ENCODE measurements at places on chromosomes 2 and 18.

DNA sequence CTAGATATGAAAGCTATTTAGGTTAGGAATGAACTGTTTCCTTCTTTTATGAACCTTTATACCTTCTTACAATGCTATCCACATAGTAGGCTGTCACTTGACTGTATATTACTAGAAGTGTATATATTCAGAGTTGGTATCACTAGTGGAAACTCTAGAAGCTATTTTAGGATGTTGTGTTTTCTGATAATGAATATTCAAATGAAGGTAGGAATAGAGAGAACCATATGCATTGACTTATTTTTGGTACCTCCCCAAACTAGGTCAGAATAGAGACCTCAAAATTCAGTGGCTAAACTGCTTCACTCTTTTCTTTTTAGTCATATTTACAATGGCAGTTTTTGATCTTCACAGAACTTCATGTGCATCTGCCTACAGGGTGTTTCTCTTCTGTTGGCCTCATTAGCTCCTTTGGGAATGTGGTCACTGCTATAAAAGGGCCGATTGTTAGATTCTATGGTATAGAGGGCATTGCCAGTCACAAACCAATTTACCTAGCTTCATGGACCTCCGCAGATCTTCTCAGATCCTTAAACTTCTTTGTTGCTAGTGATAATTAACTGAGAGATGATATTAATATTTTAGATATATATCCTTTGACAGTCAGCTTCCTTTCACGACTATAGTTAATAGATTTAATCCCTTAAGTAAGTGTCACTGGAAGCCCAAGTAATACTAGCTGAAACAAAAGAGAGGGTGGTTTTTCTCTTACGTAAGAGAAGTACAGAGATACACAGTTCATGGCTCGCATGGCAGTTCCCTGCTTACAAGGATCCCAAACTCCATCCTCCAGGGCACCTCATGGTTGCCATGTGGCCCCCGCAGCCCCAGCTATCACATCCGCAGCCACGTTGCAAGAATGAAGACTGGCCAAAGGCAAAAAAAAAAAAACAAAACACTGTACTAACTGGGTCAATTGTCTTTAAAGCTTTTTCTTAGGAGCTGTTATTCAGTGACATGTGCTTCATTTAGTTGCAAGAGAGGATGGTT lies 61.0 kb downstream of the TSPYL6 start:
- no peak for DNase-seq

GRCh38 chr2:7812231-7812995 lies 869.4 kb upstream of the ID2 start:
- DNase-seq: peak; percentile 80

GRCh38 chr18:30886998-30887397 lies 155.5 kb downstream of the DSC3 start:
- no peak for DNase-seq

GRCh38 chr2:233967164-233967563 lies 50.0 kb downstream of the TRPM8 start:
- no peak for DNase-seq

GRCh38 chr18:62525608-62526007 lies 2.8 kb downstream of the ZCCHC2 start:
- no peak for DNase-seq

- no peak for DNase-seq
Observed at GRCh38 chr18:33579349-33580215, 1.6 kb downstream of the ASXL3 start.

- DNase-seq: no peak
Observed at GRCh38 chr2:198757069-198757468, 700.7 kb downstream of the SATB2 start.

- peak; percentile 21 for DNase-seq
Observed at GRCh38 chr2:196376984-196377877, 205.9 kb upstream of the STK17B start.

GRCh38 chr2:129733041-129733440 lies 246.4 kb upstream of the RAB6C start:
- DNase-seq: no peak

- no peak for DNase-seq
Observed at GRCh38 chr2:73259704-73260337, 24.5 kb downstream of the FBXO41 start.

GRCh38 chr2:191155608-191156071 lies 4.8 kb upstream of the STAT4 start:
- DNase-seq: peak; percentile 30

DNA sequence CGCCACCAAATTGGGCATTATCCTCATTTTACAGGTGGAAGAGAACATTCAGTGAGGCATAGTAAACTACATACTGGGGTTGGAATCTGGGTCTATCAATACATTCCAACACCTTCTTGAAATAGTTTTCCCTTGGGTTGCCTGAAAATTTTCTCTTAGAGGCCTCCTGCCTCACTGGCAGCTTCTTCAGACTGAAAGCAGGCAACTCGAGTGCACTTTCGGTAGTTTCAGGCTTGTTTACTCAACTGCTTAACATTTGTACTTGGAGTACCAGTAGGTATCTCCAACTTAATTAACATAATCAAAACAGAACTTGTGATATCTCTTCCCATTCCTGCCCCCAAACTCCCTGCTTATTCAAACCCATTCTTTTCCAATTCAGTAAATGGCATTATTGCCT lies 36.2 kb upstream of the C2orf74 start:
- no peak for DNase-seq

GRCh38 chr2:50315336-50315735 lies 716.6 kb downstream of the NRXN1 start:
- DNase-seq: no peak

DNA sequence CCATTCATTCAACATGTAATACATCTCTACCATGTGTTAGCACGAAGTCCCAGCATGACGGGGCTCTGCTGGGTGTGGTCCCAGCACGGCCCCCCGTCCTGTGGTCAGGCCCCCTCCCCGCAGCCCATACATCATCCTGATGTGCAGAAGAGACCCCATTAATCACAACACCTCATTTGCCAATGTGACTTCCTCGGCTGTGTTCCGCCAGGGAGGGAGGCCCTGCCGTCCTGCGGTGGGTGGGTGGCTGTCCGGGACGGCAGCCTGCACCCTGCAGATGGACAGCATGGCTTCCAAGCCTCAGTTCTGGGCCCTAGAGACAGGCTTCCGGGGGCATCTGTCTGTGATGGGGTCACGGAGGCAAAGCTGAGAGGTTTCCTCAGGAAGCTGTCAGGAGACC lies 254.0 kb downstream of the CYP26B1 start:
- no peak for DNase-seq

DNA sequence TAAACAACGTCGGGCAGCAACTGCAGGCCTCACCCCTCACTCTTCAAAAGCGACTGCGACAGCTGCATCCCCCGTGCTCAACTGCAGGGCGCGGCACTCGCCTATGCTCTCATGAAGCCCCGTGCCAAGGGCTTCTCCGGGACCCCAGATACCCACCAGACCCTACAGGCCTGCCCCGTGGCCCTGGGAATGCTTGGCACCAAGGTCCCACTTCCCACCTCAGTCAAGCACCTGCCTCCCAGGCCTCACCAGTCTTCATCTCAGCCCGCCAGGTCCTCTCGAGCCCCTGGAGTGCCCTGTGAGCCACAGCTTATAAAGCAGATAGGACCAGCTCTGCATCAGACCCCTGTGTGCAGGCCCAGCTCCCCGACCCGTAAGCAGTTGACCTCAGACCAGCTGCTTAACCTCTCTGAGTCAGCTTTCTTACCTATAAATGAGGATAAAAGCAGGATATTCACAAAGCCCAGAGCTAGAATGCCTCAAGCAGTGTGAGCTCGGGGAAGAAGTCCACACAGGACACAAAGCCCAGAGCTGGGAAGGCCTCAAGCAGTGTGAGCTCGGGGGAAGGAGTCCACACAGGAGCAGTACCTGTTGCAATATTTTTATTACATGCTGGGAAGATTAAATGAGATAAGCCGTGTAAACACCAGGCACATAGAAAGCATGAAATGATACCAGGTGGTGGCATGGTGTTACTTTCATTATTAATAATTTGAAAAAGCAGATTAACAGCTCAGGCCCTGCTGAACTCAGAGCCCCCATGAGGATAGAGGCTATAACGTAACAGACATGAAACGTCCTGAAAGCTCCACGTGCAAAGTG lies 96.9 kb downstream of the HDAC4 start:
- no peak for DNase-seq

DNA sequence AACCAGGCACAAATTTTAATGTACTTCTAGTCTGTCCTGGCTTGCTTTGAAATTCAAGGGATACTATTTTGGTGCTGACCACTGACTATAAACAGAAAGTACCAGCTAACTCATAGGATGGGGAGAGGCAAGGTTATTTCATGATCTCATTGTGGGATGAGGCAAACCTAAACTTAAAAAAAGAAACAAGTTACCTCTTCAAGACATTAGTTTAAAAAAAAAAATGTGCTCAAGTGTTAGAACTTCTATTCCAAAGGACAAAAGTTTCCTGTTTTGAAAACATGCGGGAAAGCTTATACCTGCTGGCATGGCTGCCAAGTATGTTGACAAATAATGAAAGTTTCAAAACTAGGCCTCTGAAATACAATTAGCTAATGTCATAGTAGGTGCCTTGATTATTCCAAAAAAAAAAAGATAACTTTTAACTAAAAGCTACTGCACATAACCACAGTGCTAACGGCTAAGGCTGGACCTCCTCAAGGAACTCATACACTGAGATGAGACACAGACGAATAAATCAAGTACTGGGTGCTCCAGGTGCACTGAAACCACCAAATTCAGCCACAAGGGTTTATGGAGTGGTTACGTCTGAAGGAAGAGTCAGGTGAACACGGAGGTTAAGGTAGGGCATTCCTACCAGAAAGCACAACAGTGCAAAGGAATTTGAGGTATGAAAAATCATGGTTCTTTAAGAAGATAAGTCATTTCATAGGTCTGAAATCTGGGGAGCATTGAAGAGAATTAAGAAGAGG lies 38.1 kb downstream of the TMEM131 start:
- DNase-seq: peak; percentile 81

GRCh38 chr2:158025255-158025996 lies 76.2 kb upstream of the UPP2 start:
- DNase-seq: no peak

GRCh38 chr2:152078662-152079061 lies 20.2 kb downstream of the CACNB4 start:
- no peak for DNase-seq

DNA sequence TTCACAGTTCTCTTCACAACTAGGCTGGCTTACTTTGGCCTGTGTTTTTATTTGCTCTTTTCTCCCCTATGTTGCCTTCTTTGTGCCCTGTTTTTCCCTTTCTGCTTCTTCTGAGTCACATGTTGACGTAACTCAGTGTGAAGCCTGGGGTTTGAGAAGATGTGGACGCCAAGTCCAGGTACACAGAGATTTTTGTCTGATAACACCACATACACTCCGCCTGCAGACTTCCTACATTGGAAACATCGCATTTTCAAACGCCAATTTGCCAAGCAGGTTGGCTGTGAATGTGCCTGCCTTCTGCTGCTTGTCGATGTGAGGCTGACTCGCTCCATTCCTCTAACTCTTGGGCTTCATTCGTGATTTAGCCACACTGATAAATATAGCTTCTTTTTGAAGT lies 62.6 kb upstream of the FN1 start:
- DNase-seq: peak; percentile 93

DNA sequence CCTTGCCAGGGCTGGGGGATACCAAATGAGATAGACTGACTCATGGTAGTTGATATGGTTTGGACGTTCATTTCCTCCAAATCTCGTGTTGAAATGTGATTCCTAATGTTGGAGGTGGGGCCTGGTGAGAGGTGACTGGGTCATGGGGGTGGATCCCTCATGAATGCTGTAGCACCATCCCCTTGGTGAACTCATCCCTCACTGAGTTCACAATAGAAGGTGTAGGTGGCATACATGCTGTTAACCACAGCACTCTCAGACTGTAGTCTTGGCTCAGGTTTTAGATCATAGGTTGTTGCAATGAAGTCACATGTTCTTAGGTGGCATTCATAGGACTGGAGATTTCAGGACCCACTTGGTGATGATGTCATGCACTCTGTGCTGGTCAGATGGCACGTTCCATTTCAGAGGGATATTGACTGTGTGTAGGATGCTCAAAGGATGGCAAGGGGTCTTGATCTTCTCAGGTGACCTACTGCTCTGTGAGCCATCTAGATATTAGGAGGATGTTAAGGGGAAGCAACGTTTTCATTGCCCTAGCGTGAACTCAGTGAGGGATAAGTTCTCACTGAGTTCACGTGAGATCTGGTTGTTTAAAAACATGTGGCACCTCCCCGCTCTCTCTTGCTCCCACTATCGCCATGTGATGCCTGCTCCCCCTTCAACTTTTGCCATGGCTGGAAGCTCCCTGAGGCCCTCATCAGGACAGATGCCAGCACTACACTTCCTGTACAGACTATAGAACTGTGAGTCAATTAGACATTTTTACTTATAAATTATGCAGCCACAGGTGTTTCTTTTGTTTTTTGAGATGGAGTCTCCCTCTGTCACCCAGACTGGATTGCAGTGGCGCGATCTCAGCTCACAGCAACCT lies 73.8 kb upstream of the ACAA2 start:
- peak; percentile 72 for DNase-seq

- DNase-seq: peak; percentile 99
Observed at GRCh38 chr2:226756131-226756530, 43.5 kb downstream of the IRS1 start.

Data from mammary epithelial cell (primary cell).